ENCODE measurements at places on chromosomes 4 and X.

DNA sequence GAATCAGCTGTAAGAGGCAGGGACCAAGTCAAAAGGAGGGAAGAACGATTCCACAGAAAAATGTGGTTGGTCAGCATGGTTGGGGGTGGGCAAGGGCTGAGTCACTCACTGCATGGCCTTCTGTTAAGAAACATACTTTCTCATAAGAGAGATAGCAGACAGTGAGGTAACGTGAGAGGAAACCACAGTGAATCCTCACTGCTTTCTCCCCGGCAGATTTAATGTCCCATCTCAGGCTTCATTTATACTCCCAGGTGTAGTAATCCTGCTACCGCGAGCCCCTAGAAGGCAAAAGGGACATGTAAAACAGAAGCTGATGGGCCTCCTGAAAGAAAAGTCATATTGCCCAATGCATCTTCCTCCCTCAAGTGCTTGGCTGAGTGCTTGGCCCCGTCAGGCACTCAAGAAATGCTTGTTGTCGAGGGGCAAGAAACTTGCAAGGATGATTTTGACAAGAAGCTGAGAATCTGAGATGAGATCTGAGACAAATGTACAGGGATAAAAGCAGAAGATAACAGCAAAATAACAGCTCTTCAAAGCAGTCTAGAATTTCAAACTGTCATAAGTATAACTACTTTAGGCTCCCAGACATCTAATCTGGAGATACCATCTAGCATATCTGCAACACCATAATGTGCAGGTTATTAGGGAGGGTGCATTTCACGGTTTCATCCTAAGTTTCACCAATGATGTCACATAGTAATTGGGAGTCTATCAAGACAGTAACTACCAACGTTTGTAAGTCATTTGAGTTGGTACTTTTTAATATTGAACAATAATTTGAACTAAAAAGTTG lies 40.2 kb downstream of the SH3KBP1 start:
- peak; percentile 77 for DNase-seq

DNA sequence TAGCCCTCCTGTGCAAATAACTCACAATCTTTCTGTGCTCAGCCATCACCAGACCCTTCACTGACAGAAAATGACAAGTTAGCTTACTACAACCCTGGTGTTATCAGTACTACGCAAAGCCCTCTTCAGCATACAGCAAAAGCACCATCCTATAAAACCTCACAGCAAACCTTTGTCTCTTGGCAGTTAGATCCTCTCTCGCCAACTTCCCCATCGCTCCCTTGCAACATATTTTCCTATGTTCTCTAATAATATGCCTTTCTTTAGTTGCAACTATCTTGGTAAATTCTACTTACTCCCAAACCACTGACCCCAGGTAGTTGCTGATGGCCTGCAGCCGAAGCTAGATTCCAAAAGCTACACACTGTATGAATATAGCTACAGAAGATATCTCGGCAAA lies 856.9 kb upstream of the FRG1 start:
- no peak for DNase-seq

- peak; percentile 17 for DNase-seq
These were observed 21.0 kb upstream of the TMSB15B start for GRCh38 chrX:103941201-103941975.

DNA sequence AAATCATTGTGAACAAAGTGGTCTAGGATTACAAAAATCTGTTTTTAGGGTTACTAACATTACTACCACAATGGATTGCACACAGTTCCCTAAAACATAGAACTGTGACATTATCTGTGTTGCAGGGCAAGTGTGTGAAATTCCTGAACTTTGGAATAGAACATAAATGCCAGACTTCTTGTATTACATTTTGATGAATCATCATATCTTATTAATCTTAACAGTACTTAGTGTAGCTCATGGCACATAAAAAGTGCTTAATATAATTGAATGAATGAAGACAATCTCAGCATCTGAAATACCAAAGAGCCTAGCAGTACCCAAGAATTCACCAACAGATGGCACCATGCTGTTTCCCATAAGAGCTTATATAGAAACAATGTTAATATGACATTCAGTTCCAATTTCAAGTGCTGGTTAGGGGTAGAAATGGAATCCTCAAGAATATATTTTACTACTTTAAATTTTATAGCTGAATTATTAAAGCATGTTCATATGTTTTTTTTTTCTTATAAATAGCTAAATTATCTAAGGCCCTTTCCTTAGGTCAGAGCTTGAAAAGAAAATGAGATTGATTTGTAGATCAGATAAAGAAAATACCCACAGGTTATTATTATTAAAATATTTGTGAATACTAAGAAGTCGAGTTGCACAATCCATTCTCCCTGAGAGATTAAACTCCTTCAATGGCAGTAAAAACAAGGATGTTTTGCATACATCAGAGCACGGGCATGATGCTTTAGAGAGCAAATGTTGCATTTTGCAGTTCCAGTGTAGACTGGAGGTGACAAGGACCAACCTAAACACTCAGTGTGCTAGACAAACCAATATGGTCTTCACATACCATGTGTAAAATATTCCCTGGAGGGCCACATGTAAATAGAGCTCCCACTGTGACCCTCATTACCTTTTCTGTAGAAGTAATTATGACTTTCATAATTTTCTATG lies 25.7 kb upstream of the SHISA3 start:
- no peak for DNase-seq

GRCh38 chr4:54695788-54696187 lies 38.0 kb downstream of the KIT start:
- DNase-seq: no peak

- DNase-seq: peak; percentile 41
These were observed 85.7 kb upstream of the MTM1 start for GRCh38 chrX:150482537-150483206.

- DNase-seq: no peak
These were observed 3.7 kb downstream of the MMRN1 start for GRCh38 chr4:89898304-89898716.

DNA sequence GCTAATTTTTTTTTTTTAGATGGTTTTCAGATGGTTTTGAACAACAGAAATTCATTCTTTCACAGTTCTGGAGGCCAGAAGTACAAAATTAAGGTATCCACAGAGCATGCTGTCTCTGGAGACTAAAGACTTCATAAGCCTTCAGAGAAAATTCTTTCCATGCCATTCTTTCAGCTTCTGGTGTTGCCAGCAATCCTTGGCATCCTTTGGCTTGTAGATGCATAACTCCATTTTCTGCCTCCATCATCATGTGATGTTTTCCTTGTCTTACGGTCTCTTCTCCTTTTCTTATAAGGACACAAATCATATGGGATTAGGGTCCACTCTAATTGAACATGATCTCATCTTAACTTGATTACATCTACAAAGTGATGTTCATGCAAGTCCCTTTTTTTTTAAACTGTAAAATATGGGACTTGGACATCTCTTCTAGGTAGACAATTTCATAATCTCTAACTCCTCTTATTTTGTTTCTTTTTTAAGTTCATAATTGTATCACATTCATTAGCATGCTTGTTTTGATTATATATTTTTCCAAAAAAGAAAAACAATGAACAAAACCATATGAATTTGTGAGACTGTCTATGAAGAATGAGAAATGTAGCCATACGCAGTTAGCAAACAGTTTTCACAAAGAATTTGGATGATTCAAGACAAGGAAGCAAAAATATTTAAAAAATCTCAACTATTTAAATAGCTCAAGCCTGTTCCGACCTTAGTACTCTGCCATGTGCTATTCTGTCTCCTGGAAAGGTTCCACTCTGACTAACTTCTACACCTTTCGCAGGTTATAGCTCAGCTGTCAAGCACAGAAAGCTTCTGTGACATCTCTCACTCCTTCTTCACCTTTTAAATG lies 53.1 kb upstream of the GIMD1 start:
- peak; percentile 19 for DNase-seq

GRCh38 chr4:99624141-99624719 lies 33.4 kb downstream of the C4orf54 start:
- no peak for DNase-seq

DNA sequence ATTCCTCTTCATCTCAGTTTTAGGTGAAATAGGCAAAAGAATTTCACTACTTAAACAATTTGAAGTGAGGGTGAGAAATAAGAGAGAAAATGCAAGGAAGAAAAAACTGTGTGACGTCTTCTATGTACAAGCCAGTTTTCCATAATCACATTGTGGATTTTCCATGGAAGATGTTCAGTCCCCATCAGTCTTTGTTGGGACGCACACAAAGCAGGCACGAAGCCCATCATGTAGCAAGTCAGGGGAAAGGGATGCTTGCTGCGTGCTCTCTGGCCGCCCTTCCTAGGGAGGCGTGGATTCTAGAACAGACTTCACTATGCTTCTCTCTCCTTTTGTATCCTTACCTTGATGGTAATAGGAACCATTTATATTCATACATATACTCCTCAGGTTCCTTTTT lies 54.7 kb downstream of the RBPJ start:
- DNase-seq: no peak

DNA sequence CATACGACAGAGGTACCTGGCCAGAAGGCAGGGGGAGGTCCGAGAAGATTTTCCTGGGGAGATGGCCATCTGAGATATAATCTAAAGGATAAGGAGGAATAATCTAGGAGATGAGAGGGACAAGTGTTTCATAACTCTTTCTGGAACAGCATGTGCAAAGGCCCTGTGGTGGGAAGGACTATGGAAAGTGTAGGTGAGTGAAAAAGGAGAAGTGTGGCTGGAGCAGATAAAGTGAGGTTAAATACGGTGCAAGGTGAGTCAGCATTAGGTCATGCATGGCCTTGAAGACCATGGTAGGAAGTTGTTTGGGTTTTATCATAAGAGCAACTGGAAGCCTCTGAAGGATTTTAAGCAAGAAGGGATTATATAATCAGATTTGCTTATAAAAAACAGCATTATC lies 34.6 kb upstream of the MTM1 start:
- DNase-seq: no peak

GRCh38 chrX:16462912-16463311 lies 187.0 kb upstream of the S100G start:
- DNase-seq: peak; percentile 45

DNA sequence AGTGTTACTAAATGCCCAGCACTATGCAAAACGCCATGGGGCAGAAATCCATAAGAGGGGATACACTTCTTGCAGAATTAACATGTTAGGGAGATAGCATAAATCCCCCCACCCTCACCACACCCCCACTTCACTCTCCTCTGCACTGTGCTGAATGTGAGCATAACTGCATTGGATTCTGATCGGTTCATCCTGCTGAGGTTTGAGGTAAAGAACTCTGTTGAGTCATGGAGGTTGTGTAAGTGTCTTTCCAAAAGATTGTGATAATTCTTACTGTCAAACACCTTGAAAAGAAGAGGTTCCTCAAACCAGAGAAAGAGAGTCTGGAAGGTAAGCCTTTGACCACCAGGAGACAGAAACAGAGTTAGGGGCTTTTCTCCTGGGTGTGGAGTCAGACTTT lies 43.6 kb downstream of the RBM47 start:
- DNase-seq: no peak

DNA sequence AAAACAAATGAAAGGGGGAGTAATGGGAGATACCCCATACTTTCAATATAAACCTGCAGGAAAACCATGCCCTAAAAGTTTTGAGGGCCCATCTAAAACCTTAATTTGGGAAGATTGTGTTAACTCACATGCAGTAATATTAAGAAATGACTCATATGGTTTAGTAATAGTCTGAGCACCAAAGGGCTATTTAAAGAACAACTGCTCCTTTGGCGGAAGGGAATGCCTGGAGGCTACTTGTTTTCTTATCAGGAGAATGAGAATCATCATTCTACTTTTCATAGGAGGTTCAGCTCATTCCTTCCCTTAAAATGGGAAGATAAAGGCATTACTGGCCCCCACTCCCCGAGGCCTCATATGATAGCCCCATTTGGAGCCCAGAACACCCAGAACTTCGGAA lies 47.6 kb downstream of the SPIN3 start:
- peak; percentile 20 for DNase-seq

GRCh38 chrX:117274965-117275364 lies 812.2 kb upstream of the CT83 start:
- no peak for DNase-seq

DNA sequence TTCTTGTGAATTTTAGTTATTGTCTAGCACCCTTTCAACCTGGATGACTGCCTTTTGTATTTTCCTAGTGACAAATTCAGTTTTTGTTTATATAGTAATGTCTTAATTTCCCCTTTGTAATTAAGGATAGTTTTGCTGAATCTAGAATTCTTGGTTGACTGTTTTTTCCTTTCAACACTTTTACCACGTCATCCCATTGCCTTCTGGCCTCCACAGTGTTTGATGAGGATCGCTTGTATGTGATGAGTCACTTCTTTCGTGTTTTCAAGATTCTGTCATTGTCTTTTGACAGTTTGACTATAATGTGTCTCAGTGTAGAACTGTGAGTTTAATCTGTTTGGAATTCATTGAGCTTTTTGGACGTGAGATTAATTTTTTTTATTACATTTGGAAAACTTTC lies 30.1 kb downstream of the KDM6A start:
- DNase-seq: peak; percentile 65

DNA sequence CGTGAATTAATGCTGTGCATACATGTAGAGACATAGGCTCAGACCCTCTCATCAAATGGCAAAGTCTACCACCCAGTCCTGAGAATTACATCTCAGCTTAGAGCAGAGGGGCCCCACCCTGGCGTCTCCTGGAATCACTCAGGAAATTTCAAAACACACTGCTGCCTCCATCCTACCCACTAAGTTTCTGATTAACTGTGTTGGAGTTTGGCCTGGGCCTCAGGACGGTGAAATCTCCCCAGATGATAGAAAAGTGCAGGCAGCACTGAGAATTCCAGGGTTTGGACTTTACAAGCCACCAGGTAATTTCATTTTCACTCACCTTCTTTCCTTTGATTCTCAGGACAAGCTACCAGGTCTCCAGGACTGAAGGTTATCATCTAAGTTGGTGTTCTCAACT lies 3.3 kb upstream of the FAM9C start:
- no peak for DNase-seq

- peak; percentile 43 for DNase-seq
These were observed 4.9 kb upstream of the ZNF81 start for GRCh38 chrX:47831788-47832187.

DNA sequence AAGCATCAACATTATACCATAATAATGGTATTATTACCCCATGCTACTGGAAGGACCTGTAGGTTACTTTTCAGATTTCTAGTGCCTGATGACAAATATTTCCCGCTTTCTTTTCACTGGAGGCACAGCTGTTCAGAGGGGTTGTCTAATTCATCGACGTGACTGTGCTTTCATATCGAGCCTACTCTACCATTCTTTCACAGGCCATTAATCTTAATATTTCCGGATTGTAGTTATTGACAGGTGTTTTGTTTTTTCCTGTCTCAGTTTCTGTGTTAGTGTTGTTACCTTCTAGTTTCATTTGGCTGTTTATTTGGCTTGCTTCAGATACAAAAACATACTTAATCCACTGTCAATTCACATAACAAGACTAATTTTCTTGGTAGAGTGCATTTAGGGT lies 330.9 kb downstream of the SPOCK3 start:
- DNase-seq: no peak

GRCh38 chr4:2817701-2818350 lies 24.9 kb downstream of the SH3BP2 start:
- DNase-seq: no peak

- DNase-seq: peak; percentile 19
These were observed 14.3 kb downstream of the SHROOM3 start for GRCh38 chr4:76449362-76449767.

DNA sequence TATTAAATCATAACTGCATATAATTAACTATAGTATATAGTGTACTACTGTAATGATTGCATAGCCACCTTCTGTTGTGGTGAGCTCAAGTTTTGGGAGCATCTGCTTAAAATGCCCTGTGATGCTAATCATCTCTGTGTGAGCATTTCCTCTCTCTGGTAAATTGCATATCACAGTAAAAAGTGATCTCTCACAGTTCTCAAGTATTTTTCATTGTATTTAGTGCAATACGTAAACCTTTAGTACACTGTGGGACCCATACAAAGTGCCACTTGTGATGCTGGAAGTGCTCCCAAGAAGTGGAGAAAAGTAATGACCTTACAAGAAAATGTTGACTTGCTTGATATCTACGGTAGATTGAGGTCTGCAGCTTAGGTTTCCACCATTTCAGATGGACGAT lies 82.0 kb downstream of the WWC2 start:
- DNase-seq: no peak
